ENCODE measurements at places on chromosomes 6 and 20.

GRCh38 chr20:30484009-30484748 is 773.3 kb upstream of the DEFB115 start:
- no peak for DNase-seq

DNA sequence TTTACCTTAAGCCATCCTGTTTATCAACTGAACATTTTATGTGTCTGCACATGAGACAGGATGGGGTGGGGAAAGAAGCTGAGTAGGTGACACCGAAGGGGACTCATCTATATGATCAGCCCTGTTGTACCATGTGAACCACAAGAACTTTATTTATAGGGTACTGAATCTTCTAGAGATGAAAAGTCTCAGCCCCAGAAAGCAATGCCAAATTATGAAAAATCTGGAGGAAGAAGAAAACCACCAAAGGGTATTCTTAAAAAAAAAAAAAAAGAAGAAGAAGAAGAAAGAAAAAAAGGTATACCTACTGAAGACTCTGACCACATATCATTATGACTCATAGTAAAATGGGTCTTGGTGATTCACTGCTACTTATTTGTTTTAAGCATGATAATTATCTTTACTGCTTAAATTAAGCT is 39.8 kb upstream of the HBS1L start:
- no peak for DNase-seq

DNA sequence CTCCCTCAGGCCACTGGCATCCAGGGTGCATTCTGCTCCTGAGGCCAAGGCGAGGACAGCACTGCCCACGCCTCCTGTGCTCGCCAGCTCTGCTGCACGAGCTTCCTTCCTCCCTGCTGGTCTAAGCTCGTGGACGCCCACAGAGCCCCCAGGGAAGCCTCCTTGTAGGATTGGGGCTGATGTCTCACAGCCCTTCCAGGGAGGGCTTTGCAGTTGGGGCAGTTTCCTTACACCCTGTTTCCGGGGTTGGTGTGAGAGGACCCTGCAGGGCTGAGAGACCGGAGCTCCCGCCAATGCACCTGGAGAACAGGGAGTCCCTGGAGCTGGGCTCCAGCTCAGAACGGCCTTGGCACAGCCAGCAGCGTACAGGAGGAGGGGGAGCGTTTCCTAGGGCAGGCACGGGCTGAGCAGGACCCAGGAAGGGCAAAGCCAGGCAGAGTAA is 172.4 kb upstream of the PDE10A start:
- no peak for DNase-seq

DNA sequence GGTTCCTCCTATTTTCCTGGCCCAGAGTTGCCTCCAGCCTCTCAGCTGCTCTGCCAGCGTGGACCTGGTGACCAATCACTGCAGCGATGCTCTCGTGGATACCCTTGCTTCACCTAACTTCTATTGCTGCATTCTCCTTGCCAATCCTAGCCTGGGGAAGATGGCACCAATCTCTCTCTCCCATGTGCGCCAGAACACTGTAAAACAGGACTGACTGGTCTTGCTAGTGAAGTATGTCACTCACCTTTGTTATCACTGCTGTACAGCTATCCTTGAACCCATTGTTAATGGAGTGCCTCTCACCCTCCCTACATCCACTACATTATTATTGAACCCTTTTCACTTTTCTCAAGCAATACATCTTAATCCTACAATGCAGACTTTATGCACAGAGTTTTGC is 80.1 kb downstream of the LYRM4 start:
- DNase-seq, result no peak

DNA sequence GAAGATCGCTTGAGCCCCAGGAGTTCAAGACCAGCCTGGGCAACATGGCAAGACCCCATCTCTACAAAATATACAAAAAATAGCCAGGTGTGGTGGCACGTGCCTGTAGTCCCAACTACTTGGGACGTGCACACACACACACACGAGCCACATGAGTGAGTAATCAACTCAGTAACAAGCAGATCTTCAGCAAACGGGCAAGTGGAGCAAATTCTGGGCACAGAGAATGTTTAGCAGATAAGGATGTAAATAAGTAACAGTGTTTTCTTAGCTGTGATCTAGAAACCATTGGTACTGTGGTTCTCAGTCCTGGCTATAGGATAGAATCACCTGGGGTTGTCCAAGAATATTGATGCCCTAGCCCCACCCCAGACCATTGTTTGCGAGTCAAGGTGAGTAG is 6.1 kb downstream of the PAQR8 start:
- DNase-seq, result no peak

- DNase-seq, result no peak
Observed at GRCh38 chr6:30857549-30857948, 26.8 kb upstream of the DDR1 start.

DNA sequence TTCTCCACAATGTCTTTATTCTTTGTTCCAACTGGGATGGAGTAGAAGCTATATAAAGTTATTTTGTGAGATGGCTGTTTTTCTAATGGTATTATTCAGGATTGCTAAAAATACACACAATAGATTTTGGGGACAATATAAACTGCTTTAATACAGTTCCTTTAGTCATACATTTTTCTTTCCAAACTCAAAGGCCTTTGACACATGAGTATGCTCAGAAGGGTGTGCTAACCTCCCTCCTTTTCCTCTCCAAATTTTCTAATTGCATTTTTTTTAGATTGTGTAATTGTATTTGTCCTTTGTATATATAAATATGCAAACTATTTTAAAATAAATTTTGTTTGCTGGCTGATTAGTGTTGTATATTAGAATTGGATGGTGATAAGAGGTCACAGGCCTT is 119.6 kb upstream of the FOXO3 start:
- no peak for DNase-seq

- no peak for DNase-seq
Observed at GRCh38 chr6:89925826-89926225, 31.6 kb downstream of the GJA10 start.

GRCh38 chr6:117951783-117952182 is 44.7 kb downstream of the SLC35F1 start:
- DNase-seq, result no peak

DNA sequence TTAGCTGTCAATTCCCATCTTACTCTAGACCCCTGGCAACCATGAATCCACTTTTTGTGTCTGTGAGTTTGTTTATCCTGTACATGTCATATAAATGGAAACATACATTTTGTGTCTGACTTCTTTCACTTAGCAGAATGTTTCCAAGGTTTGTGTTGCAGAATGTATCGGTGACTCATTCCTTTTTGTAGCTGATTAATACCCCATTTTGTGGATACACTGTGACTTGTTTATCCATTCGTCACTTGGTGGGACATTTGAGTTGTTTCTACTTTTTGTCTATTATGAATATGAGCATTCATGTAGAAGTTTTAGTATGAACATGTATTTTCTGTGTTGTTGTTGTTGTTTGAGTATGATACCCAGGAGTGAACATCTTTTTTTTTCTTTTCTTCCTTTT is 21.4 kb downstream of the CDYL start:
- DNase-seq, result no peak

DNA sequence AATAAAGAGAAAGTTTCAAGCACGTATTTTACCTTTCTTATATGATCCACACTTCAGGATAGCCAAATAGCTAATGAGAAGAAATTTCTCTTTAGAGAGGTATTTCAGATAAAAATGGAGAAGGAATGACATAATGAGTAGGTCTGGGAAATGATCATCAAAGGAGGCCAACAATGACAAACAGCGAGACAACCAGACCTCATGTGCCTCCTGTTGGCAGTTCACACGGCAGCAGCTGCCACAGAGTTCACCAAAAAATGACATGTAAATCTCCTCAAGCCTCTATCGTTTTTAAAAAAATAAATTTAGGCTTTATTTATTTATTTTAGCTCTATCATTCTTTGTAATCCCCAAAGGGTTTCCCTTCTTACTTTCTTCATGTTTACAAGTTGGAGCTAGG is 47.7 kb downstream of the SLC2A12 start:
- no peak for DNase-seq

GRCh38 chr6:27693766-27694546 is 218.2 kb downstream of the OR2B2 start:
- peak; percentile 50 for DNase-seq

DNA sequence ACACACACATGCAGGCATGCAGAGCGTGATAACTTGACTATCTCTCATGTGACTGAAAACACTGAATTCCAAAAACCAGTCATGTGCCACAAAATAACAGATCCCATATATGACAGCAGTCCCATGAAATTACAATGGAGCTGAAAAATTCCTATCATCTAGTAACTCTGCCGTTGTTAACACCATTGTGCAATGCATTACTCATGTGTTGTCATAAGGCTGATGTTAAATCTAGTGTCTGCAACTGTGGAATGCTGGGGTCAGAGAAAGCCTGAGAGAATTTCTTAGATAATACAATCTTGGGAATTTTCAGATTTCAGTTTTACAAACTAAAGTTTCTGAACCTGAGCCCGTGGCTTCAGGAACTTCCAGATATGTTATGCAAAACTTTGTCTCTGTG is 70.2 kb downstream of the LYRM4 start:
- peak; percentile 45 for DNase-seq

DNA sequence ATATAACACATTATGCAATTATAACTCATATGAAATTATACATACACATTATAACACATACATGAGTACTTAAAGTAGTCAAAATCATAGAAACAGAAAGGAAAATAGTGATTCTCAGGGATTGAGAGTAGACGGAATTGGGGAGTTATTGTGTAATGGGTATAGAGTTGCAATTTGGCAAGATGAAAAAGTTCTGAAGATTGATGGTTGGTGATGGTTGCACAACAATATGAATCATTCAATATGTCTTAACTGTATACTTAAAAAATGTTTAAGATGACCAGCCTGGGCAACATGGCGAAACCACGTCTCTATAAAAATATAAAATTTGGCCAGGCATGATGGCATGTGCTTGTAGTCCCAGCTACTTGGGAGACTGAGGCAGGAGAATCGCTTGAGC is 372.7 kb downstream of the CDKAL1 start:
- no peak for DNase-seq

DNA sequence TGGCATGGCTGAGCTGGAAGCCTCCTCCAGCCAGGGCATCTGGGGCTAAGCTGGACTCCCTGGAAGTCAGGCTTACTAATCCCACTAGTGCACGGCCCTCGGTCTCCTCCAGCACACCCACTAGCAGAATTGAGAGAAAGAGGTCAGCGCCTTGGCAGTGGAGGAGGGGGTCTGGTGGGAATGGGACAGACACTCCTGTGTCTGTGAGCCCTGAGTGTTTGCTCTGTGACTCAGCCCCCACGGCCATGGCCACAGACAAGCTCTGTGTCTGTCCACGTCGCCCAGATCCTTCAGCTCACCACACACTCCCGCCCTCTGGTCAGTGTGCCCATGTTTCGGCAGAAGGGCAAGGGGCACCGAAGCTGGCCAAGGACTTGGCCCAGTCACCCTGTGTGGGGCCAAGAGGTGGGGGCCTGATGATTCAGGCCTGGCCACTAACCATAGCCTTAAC is 8.8 kb downstream of the MDFI start:
- no peak for DNase-seq

DNA sequence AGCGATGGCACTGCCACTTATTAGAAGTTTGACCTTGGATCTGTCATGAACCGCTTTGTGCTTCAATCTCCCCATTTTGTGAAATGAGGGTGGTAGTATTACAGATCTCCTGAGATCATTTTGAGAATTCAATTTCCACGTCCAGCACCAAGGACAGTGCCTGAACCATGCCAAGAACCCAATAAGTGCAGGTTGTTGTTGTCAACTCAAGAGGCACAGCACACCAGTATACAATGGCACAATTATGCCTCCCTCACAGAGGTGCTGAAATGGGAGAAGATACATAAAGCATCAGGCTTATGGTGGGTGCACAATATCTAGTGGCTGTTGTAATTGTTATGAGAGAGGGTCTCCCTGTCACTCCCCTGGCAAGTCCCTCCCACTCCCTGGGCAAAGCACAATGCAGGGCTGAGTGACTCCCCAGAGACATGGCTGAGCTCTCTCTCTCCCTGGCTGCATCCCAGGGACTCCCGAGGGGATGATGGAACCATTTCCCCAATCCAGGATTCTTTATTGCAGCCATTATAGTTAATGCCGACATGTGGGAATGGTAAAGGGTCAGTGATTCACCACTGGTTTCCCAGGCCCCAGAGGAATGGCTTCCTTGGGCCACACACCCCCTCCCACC is 78.7 kb downstream of the CDH22 start:
- DNase-seq, result no peak

DNA sequence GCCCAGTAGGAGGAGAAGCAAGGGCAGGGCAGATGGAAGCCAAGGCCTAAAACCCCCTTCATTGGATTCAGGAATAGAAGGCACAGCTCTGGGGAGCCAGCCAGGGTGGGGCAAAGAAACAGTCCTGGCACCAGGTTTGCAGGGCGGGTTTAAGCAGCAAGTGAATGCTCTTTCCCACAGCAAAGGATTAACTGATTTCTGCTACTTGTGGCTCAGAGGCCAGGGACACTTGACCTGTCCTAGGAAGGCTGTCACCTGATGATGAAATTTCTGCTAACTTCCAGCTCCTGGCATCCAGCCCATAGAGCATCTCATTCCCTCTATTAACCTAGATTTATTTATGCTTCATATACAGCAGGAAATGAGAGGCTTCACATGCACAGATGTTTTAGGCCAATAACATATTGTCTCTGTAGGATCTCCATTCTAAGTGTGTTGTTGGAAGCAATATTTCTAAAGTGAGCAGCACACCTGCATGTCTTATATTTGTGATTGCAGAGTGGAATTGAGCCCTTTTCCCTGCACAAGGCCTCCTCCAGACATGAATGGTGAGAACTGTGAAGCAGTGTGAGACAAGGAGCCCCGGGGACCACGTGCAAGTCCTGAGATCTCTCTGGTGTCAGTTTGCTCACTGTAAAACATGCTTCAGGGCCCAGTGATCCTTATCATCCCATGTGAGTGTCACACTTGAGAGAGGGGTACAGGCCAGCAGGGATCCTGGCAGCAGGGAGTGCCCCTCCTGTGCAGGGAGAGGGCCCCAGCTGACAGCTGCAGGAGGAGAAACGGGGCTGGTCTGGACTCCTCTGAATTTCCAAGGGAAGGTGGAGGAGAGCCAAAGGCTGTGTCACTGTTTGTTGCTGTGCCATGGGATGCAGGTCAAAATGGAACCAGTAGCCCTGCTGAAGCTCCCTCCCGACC is 41.1 kb upstream of the CST5 start:
- DNase-seq, result no peak

DNA sequence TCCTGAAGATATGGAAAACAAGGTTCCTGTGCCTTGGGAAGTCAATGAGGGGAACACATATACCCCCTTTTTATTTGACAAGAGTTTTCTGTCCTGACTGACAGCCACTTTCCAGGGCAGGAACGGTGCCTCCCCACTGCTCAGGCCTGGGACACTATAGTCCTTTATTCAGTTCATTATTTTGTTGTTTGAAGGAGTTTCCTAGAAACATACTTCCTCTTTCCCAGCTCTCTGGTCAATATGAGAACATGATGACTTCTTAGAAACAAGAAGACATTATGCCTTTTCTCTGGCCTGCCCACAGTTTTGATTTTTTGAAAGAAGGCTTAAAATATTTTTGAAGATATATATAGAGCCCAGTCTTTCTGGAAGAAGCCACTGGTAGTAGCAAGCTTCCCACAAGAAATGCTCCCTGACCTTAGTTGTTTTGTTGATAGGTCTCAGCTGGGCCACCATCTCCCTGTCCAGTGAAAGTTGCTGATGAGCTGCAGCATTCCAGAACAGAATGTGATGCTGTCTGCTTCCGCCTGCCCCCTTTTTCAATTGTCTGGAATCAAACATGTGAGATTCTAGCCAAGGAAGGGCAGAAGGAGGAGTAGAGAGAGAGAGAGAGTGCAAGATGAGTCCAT is 350.0 kb upstream of the PRND start:
- no peak for DNase-seq

GRCh38 chr6:146664871-146665360 is 66.1 kb downstream of the ADGB start:
- no peak for DNase-seq

- DNase-seq, result no peak
Observed at GRCh38 chr6:43834528-43835155, 64.6 kb downstream of the VEGFA start.

GRCh38 chr6:127460465-127460864 is 1.3 kb upstream of the KIAA0408 start:
- no peak for DNase-seq
